Right renal pelvis (tissue), 4 donors: ENCODE measurements at places on chromosomes 4 and X.

- no peak for DNase-seq
These were observed 44.0 kb downstream of the BRCC3 start for GRCh38 chrX:155115174-155115819.

DNA sequence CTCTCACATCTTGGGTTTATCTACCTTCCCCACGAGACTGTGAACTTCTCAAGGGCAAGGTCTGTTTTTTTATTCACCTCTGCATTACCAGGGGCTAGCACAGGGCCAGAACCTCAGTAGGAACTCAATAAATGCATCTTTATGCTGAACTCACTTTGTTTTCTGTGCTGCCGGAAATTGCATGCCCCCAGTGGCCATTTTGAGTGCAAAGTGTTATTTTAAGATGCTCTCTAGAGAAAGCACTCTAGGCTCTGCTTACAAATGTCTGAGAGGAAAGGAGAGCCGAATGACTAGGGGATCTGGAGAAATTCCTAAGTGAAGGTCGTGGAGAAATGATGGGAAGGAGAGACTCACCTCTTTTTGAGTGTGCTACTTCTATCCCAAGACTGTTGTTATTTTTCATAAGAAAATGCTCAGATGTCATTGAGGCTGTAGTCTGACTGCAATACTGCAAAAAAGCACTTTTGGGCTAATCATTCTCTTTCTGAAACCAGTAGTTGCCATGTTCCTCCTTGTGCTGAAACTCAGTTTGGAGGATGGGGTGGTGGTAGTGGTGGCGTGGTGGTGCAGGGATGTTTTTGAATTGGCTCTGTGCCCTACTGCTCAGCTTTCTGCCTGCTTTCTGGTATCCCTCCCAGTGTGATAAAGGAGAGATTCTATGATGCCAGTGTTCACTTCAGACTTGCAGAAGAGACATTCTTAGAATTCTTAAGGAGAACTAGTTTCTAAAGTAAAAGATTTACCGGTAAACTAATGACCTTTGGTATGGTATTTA is 41.3 kb downstream of the DOCK11 start:
- DNase-seq, result peak; percentile 22

- DNase-seq, result no peak
These were observed 6.2 kb downstream of the IL21 start for GRCh38 chr4:122614621-122615020.

DNA sequence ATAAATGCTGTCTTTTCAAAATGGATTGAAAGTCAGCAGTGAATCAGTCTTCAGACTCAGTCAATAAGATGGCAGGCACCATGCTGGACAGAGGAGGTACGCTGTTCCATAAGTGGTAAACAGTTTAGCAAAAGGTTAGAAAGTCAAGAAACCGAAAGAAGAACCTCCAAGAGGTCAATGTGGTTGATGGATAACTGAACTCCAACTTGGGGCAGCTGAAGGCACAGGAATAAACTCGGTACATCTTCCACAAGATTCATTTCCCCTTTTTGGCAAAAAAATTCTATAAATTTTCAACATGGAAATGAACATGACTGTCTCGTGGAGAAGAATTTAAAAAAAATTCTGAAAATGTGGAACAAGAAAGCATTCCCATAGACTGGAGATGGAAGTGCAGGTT is 18.4 kb upstream of the SEL1L3 start:
- no peak for DNase-seq

GRCh38 chr4:155073852-155074251 is 134.6 kb upstream of the NPY2R start:
- no peak for DNase-seq

DNA sequence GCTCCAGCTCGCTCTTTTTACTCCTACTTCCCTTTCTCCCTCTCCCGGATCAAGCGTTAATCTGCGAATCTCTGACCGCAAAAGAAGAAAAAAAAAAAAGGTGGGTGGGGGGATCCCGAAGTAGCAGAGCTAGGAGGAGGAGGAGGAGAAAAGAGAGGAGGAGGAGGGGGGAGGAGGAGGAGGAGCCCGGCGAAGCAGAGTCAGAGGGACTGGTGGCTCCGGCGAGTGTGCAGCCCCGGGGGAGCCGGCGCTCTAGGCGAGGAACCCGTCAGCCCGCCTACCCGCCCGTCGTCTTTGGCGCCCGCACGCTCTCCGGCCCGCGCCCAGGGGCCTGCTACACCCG is at the start of gene NHSL2:
NHSL2 (plus strand) TSS at position 203 of the 343 bp plus-strand sequence.
- DNase-seq, result no peak

- no peak for DNase-seq
These were observed 9.0 kb upstream of the MAGEA8 start for GRCh38 chrX:149871940-149872339.
